ENCODE measurements at places on chromosomes 11 and 22.
A peak's percentile ranks its signal among the peaks of the same experiment; 100 is the strongest.

DNA sequence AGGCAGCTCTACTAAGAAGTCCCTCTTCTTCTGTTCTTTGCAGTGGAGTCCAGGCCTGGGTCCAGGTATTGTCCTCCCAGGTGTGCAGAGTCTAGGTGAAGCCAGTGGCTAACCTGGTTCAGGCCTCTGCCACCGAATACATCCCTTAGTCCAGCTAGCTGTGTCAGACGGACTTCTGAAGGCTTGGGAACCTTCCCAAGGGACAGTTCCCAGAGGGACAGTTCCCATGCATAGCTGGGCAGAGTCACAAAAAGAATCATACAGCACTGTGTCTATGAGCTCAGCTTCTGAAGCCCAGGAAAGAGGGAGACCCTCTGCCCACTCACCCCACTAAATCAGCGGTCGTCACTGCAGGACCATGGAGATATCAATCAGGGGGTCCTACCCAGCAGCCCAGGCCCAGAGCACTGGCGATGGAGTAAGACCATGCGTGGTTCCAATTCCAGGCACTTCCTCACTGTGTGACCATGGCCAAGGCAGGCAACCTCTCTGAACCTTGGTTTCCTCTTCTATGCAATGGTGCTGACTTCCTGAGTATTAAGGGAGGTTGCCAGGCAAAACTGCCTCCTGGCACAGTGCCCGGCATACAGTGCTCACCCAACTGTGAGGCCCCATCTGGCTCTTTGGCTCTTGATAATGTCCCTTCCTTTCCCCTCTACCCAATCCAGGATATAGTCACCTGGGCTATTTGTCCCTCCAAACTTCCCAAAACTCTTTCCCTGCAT is 3.4 kb downstream of the MS4A10 start:
- no peak for DNase-seq

DNA sequence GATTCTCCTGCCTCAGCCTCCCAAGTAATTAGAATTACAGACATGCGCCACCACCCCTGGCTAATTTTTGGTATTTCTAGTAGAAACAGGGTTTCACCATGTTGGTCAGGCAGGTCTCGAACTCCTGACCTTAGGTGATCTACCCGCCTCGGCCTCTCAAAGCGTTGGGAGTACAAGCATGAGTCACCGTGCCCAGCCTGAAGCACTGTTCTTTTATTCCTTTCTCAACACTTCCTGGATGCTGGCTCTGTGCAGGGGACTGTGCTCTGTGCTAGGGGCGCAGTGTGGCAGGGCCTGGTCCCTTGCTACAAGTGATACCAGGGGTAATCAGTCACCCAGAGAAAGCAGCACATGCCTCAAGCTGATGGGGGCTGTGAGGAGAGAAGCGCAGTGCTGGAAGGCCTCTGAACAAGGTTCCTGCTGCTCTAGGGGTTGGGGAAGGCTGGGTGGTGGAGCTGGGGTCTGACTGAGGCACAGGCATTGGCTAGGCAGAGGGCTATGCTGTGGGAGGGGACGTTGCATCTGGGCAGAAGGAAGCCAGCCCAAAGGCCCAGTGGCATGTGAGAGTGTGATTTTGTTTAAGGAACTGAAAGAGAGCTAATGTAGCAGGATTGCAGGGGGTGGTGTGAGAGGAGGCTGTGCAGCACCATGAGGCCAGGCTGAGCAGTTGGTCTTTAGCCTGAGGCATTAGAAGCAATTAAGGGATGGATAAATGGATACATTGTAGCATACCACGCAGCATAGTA is 42.5 kb downstream of the CABIN1 start:
- no peak for DNase-seq

GRCh38 chr11:101920992-101921391 is 4.7 kb upstream of the ANGPTL5 start:
- DNase-seq: no peak

DNA sequence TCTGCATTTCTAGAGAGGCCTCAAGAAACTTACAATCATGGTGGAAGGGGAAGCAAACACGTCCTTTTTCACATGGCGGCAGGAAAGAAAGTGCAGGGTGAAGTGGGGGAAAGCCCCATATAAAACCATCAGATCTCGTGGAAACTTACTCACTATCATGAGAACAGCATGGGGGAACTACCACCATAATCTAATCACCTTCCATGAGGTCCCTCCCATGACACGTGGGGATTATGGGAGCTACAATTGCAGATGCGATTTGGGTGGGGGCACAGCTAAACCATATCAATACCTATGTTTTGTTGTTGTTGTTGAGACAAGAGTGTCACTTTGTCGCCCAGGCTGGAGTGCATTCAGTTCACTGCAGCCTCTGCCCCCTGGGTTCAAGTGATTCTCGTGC is 29.9 kb downstream of the SFI1 start:
- DNase-seq: no peak

- no peak for DNase-seq
These were observed 25.1 kb downstream of the RGL4 start for GRCh38 chr22:23715806-23716375.

DNA sequence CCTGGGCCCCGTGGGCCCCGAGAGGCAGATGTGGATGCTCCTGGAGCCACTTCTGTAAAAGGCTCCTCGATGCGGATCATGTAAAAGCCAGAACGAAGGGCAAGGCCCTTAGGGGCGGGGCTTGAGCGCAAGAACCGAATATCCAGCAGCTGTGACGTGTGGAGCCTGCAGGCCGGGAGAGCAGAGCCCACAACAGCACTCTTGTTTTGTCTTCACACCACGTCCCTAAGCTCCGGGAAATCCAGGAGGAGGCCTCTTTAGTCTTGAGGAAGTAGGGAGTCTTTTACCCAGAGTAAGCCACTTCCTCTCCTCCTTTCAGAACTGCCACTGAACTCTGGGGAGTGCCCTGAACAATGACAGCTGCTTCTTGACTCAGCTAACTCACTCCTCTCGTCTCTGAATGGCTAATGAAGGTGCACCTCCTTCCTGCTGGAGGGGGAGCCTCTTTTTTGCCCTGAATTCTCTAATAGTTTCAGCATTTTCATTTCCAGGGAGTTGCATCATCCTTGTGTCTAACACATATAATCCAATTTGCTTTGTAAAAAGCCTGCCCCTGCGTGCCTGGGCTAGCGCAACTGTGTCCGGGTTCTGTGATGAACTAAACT is 12.5 kb downstream of the L3MBTL2 start:
- peak; percentile 70 for DNase-seq

GRCh38 chr11:119236891-119237290 is 30.8 kb downstream of the CBL start:
- no peak for DNase-seq

DNA sequence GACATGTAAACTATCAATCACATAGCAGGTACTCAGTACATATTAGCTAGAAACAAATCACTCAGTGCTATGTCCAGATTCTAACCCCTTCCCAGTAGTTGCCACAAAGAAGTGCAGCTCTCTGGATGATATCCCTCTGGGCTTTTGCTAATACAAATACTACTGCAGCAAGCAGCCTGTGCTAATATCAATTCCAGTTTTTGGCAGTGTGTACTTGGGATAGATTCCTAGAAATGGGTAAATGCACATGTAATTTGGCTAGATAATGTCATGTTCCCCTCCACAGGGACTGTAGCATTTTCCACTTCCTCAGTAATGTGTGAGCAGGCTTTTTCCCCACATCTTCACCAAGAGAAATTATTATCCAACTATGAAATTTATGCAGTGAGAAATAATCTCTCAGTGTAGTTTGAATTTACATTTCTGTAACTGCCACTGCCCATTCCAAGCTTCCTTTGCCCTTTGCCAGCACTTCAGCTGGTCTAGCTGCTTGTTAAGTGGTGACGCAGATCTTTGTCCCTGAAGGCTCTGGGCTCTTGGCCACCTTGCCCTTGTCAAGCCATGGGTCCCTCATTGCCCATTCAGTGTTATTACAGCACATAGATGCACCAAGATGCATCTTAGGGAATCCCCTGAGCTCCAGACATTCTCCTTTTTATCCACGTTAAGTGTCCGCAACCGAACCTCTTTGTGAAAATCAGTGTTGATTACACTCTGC is 107.1 kb upstream of the CLPB start:
- no peak for DNase-seq

DNA sequence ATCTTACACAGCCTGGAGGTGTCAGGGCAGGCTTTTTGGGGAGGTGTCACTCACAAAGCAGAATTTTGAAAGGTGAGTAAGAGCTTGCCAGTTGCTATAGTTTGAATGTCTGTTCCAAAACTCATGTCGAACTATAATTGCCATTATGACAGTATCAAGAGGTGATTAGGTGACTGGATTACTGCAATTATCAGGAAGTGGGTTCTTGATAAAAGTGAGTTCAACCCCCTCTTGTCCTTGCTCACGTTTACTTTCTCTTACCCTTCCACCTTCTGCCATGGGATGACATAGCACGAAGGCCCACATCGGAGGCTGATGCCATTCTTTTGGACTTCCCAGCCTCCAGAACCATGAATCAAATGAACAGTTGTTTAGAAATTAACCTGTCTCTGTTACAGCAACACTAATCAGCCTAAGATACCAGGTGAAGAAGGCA is 4.7 kb upstream of the C11orf86 start:
- DNase-seq: no peak

DNA sequence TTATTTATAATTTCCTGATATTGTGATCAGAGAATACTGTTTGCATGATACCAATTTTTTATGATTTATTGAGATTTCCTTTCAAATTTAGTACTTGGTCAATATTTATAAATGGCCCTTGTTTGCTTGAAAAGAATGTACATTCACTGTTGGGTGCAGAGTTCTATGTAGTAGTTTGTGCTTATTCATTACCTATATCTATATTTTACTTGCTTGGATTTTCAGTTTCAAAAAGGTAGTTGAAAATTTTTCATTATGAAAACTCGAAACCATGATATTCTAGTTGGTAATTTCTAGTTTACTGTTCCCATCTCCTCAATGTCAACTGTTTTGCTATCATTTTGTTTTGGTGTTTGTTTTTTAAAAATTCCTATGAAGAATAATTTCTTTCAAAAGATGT is 155.7 kb downstream of the AASDHPPT start:
- no peak for DNase-seq

- no peak for DNase-seq
These were observed 8.2 kb upstream of the CCDC188 start for GRCh38 chr22:20159076-20159475.

GRCh38 chr11:44068180-44068579 is 2.1 kb downstream of the ACCS start:
- no peak for DNase-seq

- no peak for DNase-seq
These were observed 218.8 kb downstream of the PGR start for GRCh38 chr11:100910808-100911207.

DNA sequence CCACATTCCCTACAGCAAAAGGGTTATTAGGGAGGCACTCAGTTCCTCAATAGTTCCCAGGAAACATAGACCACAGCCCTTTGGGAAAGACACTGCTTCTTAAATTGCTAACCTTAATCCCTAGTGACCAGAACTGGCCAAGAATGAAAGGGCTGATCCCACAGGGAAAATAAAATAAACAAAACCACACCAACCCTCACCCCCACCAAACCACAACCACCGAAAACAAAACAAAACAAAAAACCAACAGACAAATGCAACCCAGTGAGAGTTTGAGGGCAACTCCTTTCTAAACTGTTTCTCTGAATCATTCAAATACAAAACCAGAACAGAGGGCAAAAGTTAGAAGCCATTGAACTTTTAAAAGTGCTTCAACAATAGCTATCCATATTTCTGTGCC is 57.2 kb downstream of the NAV2 start:
- DNase-seq: no peak

DNA sequence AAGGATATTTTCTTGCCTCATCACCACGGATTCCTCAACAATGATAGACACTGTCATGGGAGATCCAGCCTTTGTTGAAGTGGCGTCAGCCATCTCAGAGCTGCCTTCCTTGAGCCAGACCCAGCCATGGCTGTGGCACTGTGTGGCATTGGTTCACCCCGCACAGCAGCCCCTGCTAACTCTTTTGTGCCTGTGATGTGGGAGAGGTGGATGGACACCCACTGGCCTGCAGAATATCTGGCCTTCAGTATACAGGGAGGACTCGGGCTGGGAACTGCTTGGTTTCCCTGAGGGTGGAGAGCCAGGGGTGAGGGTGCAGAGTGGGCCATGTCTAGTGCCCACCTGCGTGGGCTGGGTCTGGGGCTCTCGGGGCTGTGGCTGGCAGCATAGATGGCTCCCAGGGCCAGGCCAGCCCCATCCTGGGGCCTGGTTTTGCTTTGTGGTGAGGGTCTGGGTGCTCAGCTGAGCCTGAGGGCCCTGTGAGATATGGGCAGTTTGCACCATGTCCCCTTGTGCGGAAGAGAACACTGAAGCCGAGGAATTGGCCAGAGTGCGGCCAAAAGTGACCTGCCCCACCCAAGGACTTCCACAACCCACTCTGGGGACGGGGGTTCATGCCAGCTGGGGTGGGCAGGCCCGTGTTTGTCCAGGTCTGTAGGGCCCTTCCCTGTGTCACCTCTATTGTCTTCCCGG is 6.1 kb downstream of the CLDN5 start:
- DNase-seq: no peak
